ENCODE measurements at places on chromosomes 13 and 19.

DNA sequence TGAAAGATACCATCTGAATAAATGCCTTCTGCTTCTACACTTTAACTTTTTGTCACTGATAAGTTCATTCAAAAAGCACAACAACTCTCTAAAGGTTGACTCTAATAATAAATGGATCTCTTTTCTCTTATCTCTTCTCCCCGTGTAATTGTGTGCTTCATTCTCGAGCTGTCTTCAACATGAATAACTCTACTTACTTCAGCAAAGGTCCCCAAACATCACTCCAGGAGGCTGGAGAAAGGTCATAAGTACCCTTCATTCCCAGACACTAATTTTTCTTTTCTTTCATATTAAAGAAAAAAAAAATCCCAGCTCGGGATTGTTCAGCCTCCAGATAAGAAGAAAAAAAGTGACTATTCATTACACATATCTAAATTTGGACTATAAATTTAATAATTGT, 222.2 kb downstream of the FOXO1 start:
- no peak for DNase-seq

DNA sequence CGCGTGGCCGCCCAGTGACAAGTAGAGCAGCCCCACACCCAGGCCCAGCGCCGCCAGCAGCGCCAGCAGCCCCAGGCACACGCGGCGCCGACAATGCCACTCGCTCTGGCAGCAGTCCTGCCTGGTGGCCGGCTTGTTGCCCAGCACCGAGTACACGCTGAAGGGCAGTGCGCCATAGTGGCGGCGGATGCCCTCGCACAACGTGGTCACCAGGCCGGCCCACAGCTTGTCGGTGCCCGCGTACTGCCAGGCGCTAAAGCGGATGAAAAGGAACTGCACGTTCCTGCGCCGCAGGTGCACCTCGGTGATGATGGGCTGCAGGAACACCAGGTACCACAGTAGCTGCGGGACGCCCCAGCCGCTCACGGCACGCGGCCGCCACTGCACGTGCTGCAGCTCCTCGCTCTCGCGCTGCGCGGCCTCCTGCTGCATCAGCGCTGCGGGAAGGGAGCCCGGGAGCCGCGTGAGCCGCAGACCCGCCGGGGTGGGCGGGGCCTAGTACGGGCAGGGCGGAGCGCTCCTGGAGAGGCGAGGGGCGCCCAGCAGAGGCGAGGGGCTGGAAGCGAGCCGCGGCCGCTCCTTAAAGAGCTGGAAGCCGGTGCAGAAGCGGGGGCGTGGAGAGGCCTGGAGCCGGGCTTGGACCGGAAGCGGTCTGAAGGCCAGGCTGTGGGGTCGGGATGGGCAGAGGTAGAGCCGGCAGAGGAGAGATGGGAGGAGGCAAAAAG, 7.3 kb downstream of the NKPD1 start:
- DNase-seq, result no peak

DNA sequence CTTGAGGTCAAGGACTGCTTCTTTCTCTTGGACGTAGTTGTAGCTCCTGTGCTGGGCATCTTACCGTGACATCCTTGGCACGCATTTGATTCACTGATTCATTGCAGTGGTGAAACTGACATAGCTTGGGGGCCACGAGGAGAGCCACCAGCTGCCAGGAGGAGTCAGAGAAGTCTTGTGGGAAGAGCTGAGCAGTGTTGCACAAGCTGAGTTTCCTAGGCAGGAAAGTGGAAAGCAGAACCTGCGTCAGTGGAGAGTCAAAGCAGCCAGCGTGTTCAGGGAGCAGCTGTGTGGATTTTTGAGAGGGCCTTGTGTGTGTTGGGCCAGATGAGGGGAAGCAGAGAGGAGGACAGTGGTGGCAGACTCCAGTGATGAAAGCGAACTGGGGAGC, 5.3 kb upstream of the GPR183 start:
- no peak for DNase-seq

DNA sequence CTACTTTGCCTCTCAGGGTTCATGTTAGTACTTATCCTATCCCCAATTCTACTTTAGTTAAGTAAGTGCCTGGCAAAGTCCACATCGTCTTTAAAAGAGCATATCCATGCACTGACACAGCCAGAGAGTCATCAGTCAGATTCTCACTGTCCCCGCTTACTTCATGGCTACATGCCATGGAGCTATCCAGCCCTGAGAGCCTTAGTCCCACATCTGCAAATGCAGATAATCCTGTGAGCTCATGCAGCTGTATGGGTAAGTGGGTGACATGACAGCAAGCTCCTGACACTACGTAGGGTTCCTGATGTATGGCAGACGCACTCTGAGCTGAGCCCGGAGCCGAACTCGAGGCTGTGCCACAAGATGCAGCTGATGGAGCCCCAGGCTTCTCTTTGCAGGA, 661.5 kb downstream of the LIG4 start:
- no peak for DNase-seq

GRCh38 chr13:23799945-23800344, 89.3 kb downstream of the MIPEP start:
- no peak for DNase-seq

DNA sequence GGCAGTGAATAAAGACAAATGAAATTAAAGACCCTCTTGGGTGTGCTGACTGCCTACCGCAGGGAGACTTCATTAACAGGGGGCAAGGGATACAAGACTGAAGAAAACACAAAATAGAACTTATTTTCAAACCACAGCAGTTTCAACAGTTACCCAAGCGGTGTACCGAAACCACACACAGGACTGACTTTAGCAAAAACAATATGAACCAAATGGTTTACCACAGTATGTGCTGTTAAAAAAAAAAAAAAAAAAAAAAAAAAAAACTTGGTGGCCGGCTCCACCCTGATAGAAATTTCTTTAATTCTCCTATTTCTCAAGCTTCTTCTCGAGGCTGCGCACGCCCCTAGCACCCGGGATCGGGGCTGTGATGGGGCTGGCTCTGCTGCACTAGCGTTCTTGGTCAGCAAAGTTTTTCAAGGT, 42.6 kb downstream of the KLF2 start:
- DNase-seq, result no peak

- DNase-seq, result no peak
Measured at GRCh38 chr13:110706570-110707372, 855 bp upstream of the CARS2 start.

GRCh38 chr19:28987177-28987576, 225.8 kb downstream of the UQCRFS1 start:
- DNase-seq, result no peak

DNA sequence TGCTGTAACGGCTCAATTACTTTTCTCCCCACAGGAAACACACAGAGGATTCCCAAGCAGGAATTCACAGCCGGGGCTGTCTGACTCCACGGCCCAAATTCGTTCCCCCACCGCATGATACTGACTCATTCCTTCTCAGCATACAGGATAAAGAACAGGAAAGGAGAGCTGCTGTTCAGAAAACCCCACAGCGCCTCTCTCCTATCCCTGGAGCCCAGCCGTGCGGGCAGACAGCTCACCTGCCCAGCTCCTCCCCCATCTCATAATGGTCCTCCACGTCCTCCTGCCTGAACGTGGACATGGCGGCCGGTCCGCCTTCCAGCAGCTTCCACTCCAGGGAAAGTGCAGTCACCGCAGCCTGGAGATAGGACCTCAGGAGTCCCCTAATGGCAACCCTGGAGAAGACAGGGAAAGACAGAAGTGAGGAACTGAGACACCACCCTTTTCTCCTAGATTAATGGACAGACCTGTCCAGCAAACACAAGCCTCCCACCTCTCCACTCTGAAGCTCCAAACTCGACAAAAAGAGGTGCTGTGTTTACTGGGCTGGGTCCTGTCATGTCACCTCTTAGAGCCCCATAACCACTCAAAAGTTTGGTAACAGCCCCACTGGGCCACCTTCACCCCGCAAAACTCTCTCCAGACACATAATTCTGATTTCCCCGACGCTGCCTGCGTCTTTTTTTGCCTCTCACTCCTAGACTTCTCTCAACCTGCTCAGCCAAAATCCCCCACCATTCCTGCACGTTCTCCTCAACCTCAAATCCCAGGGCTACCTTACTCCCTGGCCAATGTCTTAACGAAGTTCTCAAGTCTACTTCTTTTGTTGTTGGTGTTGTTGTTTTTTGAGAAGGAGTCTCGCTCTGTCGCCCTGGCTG, 1.2 kb downstream of the DAPK3 start:
- DNase-seq, result peak; percentile 91

DNA sequence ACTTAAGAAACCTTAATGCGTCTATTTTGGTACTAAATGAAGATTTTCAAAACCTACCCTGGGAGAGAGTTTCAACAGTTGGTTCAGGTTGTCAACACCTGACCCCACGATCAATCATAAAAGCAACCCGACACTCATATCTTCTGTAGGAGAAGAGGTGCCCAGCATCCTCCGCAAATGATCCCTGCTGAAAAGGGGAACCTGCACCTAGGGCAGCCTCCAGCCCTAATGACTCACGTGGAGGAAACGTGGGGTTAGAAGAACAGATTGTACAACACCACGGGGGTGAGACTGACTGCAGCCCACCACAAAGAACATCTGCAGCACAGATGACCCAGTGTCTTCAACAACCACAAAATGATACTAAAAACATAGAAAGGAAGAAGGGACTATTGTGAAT, 116.3 kb downstream of the RAB20 start:
- DNase-seq, result no peak

DNA sequence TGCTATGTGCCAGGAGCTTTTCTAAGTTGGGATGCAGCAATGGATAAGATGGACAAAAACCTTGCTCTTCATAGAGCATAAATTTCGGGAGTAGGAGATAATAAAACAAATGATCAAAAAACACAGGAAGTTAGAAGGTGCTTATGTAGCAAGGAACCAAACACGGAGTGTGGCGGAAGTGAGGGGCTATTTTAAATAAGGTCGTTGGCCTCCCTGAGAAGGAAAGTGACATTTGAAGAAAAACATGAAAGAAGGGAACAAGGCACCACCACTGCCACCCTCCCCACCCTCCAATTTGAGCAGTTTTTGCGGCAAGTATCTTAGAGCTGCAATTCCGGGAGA, 3.2 kb upstream of the GSX1 start:
- DNase-seq, result no peak

- no peak for DNase-seq
Measured at GRCh38 chr19:34375598-34375997, 10.6 kb downstream of the GPI start.

GRCh38 chr19:39506944-39507714, 7.8 kb upstream of the SELENOV start:
- DNase-seq, result peak; percentile 33

- no peak for DNase-seq
Measured at GRCh38 chr13:104198801-104199200, 1132.6 kb upstream of the SLC10A2 start.

DNA sequence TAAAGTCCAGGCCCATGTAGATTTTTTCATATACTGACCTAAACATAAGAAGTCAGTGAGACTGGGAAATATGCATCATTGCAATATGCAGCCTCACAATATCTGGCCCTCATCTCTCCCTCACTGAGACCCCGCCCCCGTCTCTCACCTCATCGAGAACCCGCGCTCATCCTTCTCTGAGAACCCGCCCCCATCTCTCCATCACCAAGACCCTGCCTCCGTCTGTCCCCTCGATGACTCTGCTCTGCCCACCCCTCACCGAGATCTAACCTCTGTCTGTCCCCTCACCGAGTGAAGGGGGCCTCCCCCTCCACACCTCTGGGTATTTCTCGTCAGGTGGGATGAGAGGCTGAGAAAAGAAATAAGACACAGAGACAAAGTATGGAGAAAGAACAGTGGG, 20.5 kb upstream of the ZNF846 start:
- DNase-seq, result no peak

DNA sequence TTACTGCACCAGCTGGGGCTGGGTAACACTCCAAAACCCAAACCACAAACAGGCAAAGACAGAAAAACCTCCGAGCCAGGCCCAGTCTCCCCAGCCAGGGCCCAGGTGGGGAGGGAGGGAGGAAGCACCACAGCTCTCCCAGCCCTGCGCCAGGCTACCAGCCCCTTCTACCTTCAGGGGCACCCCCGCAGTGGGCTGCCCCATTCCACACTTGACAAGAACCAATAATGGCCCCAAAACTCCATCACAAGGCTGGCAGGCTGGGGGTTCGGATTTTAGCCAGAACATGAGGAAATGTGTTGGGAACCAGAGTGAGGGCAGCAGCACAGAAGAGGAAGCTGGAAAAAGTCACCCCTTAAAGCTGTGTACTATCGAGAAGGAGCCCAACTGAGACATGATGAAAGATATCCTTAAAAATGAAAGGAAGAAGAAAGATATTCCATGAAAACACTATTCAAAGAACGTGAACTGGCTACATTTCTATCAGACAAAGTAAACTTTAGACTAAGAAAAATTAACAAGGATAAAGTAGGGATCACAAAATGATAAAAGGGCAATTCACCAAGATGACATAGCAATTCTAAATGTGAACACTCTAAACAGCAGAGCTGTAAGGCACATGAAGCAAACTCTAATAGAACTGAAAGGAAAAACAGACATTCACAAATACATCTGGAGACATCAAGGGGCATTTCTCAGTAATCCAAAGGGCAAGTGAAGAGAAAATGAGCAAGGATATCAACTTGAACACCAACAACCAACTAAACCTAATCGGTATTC, 12.9 kb downstream of the TUBGCP3 start:
- DNase-seq, result no peak

- DNase-seq, result no peak
Measured at GRCh38 chr19:17184371-17184841, 30.8 kb upstream of the USE1 start.

GRCh38 chr19:48578891-48579290, 26.9 kb downstream of the SULT2B1 start:
- no peak for DNase-seq

GRCh38 chr13:19305434-19305833, 123.8 kb upstream of the TUBA3C start:
- no peak for DNase-seq

- no peak for DNase-seq
Measured at GRCh38 chr19:42292963-42293362, 9.0 kb upstream of the PRR19 start.

- DNase-seq, result no peak
Measured at GRCh38 chr13:60369242-60369641, 27.8 kb upstream of the TDRD3 start.

GRCh38 chr19:34274284-34274826, 20.0 kb downstream of the GARRE1 start:
- no peak for DNase-seq

DNA sequence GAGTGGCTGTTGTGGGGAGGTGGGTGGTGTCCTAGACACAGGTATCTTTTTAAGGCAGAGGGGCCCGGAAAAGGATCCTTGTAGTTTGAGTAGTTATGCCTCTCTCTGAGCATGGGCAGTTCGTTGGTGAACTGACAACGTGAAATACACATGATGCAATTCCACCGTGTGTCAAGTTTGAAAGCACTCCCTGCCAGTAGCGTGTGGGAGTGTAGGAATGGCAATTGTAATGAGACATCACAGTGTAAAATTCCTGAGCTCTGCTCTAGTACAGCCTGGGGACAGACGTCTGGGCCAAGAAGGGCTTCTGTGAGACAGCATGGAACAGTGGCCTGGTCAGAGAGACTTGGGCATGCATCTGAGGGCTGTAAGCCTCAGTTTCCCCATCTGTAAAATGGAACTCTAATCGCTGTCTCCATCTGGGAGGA, 10.4 kb upstream of the ASF1B start:
- DNase-seq, result no peak

GRCh38 chr13:30659980-30660379, 42.3 kb downstream of the USPL1 start:
- no peak for DNase-seq

Data from foreskin melanocyte (primary cell).